NCI-H2171 treated with DMSO at 0.1 percent for 48 hours (cell line): ENCODE measurements at places on chromosomes 6 and 20.

- no peak for DNase-seq
Measured at GRCh38 chr20:37251825-37252477, 9.7 kb downstream of the GHRH start.

DNA sequence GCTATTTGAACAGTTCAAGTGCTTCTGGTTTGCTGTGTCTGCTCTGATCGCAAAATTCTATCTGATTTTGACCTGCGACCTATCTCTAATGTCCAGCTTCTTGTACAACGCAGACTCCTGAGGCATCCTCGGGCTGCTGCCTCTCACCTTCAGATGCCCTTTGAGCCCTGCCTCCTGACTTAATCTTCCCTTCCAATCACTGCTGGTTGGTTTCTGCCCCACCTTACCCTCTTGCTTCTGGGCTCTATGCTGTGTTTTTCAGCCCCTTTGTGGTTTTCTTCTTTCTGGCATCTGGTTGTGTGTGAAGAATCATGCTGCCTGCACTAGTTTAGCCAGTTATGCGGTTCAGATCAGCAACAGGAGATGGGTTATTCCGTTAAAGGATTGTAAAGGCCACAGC is 131.2 kb upstream of the THEMIS start:
- DNase-seq = no peak

GRCh38 chr6:100335991-100336390 is 128.7 kb downstream of the SIM1 start:
- DNase-seq = no peak

DNA sequence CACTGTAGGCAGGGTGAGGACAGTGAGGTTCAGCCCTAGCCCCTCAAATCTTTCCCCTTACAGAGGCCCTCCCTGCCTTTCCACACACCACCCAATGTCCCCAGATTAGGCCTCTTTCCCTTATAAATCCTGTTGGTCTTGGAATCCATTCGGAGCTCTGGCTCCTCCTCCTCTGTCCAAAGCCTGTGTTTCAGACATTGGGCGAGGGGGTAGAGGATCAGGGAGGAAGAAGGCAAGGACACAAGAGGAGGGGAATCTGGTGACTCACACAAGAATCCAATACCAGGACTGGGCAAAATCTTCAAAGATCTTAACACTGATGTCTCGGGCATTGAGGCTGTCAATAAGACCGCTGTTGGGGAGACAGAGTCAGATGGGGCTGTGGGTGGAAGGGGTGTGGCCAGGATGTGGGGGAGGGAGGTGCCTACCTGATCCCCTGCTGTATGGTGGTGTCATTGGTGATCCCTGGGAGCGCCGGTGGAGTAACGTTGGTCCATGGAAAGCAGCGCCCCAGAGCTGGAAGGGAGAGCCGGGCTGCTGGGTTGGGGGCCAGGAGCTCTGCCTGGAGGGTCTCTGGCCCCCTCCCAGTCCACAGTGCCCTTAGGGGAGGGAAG is 7.6 kb downstream of the SLC44A4 start:
- no peak for DNase-seq
